ENCODE measurements at places on chromosomes 11 and 22.
A peak's percentile ranks its signal among the peaks of the same experiment; 100 is the strongest.

DNA sequence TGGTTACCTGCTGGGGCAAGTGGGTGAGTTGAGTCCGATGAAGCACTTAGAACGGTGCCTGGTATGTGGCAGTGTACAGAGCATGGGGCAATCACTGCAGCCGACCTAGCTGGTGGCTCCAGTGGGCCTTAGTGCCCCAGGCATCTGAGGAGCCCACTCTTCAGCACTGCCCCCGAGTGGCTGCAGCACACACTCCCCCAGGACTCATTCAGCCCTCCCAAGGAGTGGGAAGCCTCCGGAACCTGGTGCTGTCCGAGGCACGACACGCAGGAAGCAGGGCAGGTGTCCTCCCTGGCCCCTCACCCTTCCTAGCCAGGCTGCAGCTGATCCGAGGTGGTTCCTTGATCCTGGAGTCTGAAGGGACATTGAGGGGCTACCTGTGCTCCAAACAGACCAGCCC lies 42.4 kb upstream of the PRODH start:
- no peak for DNase-seq

GRCh38 chr11:28245131-28245530 lies 136.9 kb downstream of the METTL15 start:
- no peak for DNase-seq

GRCh38 chr11:110373051-110373702 lies 56.6 kb upstream of the FDX1 start:
- no peak for DNase-seq

DNA sequence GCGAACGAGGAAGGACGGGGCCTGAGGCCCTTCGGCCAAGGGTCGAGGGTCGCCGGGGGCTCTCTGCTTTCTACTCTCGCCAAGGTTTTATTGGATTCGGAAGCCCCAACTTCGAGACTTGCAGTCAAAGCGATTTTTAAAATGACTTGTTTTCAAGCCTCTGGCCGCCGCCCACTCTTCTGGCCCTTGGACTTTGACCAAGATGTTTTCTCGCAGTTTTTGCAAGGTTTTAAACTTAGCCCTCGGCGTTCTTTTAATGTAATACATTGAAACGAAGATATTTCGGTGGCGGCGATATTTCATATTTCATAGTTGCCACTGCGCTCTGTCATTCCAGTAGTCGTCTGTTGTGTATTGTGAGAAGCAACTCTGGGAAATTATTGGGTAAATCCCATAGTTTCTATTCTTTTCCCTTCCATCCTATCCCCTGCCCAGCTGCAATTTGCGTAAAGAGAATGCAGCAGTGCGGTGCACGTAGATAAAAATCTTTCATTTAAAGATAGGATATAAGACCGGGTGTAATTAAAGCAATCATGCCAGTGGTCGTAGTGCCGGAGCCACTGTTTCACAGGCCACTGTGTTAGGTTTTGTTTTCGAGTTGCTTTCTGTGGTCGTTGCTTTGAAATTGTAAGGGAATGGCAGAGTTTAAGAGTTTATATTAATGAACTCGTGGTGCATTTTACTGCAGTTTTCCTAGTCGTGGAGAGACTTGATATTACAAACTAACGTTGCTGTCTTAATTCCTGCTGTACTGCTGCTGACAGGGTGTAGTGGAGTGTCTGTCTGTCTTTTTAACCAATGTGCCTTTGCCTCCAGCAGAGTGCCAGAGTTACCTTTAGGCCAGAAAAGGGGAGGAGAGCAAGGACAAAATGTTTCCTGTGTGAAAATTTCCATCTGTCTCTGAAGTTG lies 702 bp downstream of the BIRC2 start:
- no peak for DNase-seq

GRCh38 chr11:108768964-108769363 lies 104.1 kb downstream of the DDX10 start:
- no peak for DNase-seq

GRCh38 chr11:10658621-10659338 lies 34.8 kb downstream of the IRAG1 start:
- no peak for DNase-seq

- DNase-seq: peak; percentile 80
Observed at GRCh38 chr22:37804881-37805809, 2.6 kb upstream of the GCAT start.

DNA sequence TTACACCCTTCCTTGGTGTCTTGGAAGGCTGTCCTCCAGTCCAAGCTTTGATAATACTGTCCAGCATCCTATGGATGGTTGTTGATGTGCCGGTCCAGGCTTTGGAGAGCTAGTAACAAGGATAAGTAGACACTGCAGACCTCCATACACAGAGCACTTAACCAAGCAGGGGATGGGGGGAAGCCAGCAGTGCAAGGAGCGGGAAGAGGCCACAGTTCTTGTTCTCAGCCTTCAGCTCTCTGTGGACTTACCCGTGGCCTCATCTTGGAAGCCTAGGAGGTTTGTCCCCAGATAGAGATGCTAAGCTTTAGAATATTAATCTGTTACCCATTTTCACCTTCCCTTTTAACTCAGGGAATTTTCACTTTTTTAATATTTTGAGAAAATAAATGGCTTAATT lies 30.9 kb upstream of the ZC3H12C start:
- DNase-seq: no peak

GRCh38 chr22:29587938-29588699 lies 7.2 kb upstream of the NIPSNAP1 start:
- DNase-seq: no peak

GRCh38 chr11:86917589-86917988 lies 37.6 kb downstream of the FZD4 start:
- DNase-seq: no peak

DNA sequence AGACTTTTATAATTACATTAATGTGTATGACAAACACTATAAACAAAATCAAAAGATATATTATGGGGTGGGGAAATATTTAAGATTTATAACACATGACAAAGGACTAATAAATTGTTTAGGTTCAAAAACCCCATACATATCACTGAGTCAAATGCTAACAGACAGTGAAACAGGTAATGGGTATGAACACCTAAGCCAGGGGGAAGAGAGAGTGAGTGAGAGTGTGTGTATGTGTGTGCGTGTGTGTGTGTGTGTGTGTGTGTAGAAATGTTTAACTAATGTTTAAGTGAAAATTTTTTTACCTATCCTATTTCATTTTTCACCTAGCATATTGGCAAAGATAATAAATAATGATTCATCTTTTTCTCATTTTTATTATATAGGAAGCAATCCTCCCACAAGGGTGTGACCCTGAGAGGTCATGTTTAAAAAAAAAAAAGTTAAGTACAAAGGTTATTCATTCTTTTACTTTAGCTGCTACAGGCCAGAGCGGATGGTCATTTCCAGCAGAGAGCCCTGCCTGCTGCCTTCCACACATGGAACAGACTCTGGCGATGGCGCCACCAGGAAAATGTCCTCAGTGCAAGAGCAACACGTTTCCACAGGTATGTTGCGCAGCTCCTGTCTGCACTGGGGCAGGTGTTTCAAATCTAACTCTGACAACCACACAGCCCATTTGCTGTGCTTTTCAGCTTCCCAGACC lies 72.9 kb downstream of the PISD start:
- no peak for DNase-seq

DNA sequence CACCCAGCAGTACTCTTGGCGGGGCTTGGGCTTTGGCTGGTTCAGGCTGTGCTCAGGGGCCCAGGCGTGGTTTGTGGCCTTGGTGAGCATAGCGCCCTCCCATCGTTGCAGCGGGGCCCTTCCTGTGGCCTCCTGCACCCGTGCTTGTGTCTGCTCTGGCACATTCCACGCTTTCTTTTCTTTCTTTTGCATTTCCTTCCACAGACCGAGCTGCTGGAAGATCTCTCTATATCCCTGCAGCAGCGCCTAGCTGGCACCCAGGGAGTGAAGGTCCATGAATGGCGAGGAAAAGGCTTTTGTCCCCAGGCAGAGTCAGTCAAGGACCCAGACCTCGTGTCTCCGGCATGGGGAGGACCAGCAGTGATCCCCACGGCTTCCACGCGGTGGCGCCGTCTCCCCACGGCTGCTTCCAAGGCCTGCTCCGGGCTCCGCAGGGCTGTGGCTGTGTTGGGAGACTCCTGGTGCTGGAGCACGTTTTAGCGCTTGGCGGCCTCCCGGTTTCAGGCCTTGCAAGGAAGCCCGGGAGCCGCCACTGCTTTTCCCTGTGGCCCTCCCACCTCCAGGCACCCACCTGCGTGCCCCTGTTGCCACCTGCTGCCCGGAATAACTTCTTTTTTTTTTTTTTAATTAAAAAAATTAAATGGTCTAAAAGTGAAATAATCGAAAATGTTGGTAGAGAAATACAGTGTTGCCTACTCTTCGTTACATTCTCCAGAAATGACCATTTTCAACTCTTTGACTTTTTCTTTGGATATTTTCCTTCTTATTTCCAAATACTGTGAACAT lies 28.5 kb downstream of the GLB1L2 start:
- DNase-seq: peak; percentile 77

DNA sequence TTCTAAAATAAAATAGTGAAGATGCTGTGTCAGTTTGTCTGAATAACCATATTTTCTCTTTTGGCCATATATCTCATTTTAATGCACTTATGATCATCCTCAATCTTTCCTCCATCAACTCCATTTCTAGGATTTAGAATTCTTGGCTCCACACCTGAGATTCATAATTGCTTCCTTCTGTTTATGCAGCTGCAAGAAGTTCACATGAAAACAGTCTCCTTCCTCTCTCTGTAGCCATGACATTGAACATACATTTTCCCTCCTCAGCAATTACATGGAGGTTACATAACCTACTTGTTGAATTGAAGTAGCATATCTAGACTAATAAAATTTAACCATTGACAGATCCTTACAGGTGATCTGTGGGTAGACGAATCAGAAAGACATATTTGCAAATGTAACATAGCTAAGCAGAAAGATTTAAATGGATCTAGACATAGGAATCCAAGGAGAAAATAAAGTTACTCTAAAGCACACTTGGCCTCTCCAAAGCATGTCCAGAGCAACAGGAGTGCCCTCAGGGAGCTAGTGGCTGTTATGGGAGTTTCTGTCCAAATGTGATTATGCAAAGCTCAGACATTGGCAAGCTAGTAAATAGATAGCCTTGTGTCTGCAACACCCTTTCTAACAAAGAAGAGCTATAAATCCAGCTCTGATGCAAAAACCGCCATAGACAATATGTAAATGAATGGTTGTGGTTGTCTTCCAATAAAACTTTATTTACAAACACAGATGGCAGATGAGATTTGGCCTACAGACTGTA lies 119.9 kb upstream of the MPPED2 start:
- DNase-seq: no peak

GRCh38 chr11:115673720-115674119 lies 169.5 kb upstream of the CADM1 start:
- no peak for DNase-seq

- no peak for DNase-seq
Observed at GRCh38 chr22:30240541-30241417, 5.8 kb downstream of the LIF start.

DNA sequence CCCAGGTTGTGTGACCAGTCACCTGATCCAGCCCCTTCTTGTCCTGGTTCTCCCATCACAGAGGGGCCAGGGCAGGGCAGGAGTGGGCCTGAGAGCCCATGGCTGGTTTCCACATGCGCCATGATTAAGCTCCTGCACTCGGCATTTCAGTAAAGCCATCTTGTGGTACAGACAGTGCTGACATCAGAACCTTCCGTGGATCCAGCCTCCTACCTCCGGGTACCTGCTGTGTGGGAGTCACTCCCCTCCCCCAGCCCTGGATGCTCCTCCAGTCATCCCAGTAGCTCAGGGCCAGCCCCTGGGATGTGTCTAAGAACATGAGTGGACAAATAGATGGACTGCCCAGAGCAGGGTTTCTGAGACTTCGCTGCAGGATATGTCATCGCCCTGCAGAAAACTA lies 22.1 kb upstream of the MGAT3 start:
- no peak for DNase-seq

DNA sequence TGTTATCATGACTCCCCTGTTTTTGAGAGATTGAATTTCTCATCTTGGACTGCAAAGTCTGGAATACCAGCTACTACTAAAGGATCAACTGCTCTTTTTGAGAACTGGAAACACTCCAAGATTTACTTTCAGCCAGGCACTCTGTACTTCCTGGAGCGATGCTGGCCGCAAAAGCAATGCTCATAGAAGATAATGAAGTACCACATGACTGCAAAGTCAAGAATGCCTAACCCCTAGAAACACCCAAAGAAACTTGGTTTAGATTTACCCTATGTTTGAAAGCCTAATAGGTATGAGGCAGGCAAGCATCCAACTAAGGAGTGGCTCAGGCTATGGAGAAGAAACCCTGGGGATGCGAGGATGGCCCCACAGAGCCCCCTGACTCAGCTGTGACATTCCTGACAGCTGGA lies 47.7 kb upstream of the ARHGAP20 start:
- DNase-seq: no peak

DNA sequence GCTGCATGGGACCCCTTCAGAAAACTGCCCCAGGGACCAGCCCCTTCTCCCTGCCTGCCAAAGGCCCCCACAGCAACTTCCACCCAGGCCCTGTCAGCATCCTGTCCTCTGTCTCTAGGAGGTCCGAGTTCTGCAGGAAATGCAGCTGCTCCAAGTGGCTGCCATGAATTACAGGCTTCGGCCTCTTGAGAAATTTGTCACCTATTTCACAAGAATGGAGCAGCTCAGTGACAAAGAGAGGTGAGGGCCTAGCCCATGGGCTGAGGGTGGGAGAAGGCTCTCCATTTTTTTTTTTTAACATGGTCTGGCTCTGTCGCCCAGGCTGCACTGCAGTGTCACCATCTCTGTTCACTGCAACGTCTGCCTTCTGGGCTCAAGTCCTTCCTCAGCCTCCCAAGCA lies 7.3 kb downstream of the RGL4 start:
- no peak for DNase-seq

All from activated T-cell treated with anti-CD3 and anti-CD28 coated beads for 48 hours (primary cell).